ENCODE measurements at places on chromosomes 11 and 22. TPM values are rescaled to one million over a fixed set of nuclear protein-coding genes. Genes with fewer than 3 reads are reported as not detected.

The SERPING1 gene
- 12.3 TPM for total RNA-seq

The CRKL gene
- total RNA-seq = 85.6 TPM

GRCh38 chr22:37137131-37137530 lies 12.6 kb downstream of the IL2RB start:
- no peak overlapping the region for H3K4me3 ChIP-seq
- H3K27me3 ChIP-seq = no peaks in the 10 kb centered on the region
- H3K36me3 ChIP-seq = no peaks in the 10 kb centered on the region

The POLD3 gene
- total RNA-seq = 28.4 TPM

- no peaks in the 10 kb centered on the region for H3K36me3 ChIP-seq
- no peak overlapping the region for H3K4me3 ChIP-seq
- no peaks in the 10 kb centered on the region for H3K4me1 ChIP-seq
Observed at GRCh38 chr11:132452616-132453015, 1079.7 kb downstream of the OPCML start.

DNA sequence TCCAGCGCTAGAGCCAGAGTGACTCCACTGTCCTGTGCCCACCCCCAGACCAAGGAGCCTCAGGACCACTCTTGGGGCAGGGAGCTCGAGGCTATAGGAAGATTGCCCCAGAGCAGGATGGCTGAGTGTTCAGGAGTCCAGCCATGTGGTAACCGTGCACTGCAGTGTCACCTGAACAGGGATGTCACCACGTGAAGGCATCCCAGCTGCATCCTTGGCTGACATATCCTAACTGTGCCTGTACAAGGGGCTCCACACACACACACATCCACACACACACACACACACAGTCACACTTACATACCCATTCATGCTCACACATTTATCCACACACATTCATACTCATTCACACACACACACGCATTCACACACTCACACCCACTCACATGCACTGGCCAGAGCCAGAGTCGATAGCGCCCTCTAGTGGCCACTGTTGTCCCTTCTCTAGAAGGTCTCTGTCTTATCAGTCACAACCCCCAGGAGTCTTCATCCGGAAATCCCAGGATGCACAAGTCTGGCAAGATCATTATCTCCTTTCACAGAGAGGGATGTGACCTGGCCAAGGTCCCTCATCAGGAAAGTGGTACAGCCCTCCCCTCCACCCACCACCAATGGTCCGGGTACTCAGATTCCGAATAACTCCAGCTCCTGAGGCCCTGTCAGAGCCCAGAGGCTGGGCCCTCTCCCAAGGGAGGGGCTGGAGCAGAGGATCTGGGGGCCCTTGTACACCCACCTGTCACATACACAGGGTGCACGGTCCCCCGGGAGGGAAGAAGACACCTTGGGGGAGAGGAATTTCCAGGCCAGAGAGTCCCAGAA lies 55.1 kb downstream of the IGLL5 start:
- peaks cover 17% of the 10 kb centered on the region for H3K4me1 ChIP-seq
- no peaks in the 10 kb centered on the region for H3K36me3 ChIP-seq
- H3K4me3 ChIP-seq = no peak overlapping the region
- peak; percentile 87 for DNase-seq
- H3K27ac ChIP-seq = peak overlapping the region; percentile 23
